ENCODE measurements at places on chromosomes 5 and 9.

- no peak for DNase-seq
These were observed 5.0 kb downstream of the DIRAS2 start for GRCh38 chr9:90637626-90638025.

DNA sequence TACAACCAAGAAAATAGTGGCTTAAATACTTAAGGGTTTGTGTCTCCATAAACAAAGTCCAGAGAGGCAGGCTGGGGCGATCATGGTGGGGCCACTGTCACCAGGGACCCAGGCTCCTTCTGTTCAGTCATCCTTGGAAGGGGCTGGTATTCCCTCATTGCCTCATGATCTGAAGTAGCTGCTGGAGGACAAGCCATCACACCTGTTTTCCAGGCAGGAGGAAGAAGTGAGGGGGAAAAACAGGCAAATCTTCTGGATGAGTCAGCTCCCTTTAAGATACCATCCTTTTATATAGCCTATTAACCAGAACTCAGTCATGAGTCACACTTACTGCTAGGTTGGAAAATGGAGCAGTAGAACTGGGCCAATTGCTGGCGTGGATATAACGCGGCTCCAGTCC is 92.3 kb downstream of the DAP start:
- no peak for DNase-seq

- no peak for DNase-seq
These were observed 6.5 kb upstream of the RAPGEF6 start for GRCh38 chr5:131641494-131641893.

- DNase-seq = no peak
These were observed 33.3 kb upstream of the DAPK1 start for GRCh38 chr9:87464110-87464991.

DNA sequence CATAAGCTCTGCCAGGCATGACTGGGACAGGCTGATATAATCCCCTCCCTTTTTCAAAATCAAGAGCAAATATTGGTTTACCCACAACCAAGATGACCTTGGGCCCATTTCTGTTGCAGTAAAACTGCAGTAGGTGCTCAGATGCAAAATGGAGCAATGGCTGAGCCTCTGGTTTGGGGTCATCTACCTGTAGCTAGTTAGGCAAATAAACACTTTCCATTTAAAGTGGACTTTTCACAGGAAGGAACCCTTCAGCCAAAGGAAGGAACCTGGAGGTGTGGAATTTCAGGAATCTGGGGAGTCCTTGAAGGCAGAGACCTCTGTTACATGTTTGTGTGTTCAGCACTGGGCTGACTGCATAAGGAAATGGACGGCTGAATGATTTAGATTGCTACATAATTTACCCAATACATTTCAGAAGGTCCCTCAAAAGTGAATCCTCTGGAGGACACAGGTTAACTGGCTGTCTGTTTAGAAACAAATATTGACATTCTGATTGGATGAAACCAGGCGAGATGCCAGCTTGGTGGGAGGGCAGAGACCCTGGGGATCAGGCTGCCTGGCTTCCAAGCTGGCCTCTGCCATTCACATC is 170.1 kb upstream of the ZNF618 start:
- no peak for DNase-seq

GRCh38 chr5:60026161-60026560 is 132.6 kb upstream of the PDE4D start:
- DNase-seq = no peak

GRCh38 chr5:169837686-169838085 is 142.6 kb downstream of the INSYN2B start:
- DNase-seq = no peak

DNA sequence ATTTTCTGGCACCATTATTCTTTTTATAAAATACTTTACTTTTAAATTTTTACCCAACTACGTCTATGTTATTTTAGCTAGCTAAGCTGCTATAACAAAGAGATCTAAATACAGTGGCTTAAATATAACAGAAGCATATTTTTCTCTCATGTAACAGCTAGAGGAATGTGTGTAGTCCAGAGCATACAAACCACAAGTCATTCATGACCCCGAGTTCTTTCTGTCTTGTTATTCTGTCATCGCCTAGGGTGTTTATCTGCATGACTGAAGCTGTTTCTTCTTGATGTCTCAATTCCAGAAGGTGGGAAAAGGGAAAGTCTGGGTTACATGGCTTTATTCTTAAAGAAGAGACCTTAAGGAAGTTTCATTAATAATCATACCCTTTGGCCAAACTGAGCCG is 136.9 kb upstream of the RFX3 start:
- no peak for DNase-seq

- no peak for DNase-seq
These were observed 189.6 kb upstream of the SEMA6A start for GRCh38 chr5:116763987-116764866.

DNA sequence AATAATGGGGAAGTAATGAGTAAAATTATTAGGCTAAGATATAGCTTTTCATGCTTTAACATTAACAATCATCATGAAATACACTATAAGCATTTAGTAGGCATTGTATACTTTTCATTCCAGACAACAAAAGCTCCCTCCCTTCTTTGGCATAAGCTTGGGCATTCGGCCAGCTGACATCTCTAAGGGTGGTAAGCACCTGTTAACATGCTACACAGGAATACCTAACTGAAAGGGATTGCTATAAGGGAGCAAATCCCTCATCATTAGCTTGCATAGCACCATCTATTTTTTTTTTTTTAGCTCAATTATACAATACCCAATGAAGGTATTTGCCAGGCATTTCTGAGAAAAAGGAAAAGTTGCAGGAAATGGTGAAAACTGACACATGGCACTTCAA is 16.6 kb downstream of the STRBP start:
- DNase-seq = no peak

DNA sequence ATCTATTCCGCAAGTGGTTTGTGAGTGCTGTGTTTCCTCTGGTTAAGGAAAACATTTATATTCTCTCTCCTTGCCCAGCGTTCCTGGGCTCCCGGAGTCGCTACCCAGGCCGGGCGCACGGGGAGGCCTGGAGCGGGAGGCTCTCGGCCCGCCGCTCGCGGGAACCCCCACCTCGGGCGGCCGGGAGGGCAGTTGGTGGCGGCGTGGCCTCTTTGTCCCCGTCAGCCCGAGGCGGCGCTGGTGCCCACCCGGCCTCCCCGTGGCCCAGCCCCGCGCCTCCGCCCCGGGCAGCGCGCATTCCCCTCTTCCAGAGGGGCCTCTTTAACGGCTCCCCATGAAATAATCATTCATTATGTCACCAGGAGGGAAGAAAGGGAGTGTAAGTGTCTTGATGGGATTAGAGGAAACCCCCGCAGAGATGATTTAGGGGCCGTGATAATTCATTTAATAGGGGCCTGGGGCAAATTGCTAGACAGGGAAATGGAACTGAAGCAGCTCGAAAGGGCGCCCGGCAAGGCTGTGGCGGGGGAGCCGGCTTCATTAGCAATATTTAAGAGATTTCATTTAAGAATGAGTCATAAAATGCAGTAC is 181.9 kb upstream of the TBCA start:
- no peak for DNase-seq

- DNase-seq = peak; percentile 61
These were observed 63.1 kb downstream of the CXXC5 start for GRCh38 chr5:139711067-139711905.

DNA sequence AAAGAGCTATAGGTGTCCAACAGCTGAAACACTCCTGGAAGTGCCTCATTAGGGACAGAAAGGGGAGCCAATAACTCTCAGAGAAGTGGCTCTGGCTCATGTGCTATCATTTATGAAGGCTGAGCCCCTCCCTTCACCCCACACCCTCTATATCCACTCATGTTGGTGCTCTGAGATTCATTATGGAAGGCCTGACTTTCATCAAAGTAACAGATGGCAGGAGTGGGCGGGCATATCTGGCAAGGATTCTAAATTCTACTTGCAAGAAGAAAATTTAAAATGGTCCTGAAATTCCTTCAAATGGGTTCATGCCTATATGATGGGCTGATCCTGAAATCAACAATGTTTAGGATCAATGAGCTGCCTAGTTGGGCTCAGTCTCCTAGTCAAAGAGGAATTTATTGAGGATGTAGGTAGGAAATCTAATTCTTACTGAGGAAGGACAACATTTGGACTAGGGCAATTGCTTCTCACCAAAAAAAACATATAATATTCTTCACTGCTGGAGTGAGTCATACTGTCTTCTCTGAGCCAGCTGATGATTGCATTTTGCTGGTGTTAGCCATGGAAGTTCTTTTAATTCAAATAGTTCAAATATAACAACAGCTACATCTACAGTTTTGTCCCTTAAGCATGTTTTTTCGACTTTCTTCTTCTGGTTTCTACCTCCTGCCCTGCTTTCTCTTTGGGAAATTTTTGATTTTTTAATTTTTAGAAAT is 23.5 kb downstream of the NMRK1 start:
- DNase-seq = no peak

DNA sequence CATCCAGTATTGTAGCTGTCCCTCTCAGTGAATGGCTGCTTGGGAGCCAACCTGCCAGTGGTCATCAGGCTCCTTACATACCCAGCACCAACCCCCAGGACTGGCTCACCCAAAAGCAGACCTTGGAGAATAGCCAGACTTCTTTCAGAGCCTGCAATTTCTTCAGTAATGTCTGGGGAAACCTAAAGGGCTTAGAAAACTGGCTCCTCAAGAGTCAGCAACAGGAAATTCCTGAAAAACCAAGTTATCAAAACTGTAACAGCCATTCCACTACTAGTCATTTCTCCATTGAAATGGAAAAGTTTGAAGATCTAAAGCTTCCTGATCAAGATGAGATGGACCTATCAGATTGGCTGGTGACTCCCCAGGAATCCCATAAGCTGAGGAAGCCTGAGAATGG is 12.3 kb upstream of the STING1 start:
- DNase-seq = no peak

DNA sequence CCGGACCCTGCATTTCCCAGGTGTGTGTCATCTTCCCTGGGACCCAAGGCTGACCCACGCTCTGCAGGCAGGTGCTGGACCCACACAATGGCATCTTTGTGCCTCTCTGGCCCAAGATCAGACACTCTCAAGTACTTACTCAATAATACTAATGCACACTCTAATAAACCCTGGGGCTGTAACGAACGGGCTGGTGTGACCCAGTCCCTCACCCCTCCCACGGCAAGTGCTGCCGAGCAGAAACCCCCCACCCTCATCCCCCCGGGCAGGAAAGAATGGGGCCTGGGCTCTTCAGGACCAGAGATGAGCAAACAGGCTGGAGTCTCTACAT is 1.1 kb upstream of the OBP2B start:
- DNase-seq = no peak

DNA sequence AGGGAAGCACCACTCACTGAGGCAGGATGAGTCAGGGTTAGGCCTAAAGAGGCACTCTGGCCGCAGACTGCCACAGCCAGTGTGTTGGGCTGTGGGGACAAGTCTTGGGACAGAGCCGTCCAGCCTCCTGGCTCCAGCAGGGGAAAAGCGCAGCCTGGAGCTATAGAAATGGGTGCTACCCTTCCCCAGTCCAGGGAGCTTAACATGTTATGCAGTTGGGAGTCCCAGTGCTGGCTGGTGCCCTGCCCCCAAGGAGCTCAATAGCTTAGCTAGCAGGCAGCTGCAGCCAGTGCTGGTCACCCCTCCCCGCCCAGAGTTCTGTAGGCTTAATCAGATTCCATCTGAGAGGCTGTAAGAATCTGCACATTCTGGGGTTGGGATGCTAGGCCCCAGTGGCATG is 399.6 kb upstream of the TUSC1 start:
- no peak for DNase-seq

- no peak for DNase-seq
These were observed 180.0 kb downstream of the PAX5 start for GRCh38 chr9:36854034-36854433.

DNA sequence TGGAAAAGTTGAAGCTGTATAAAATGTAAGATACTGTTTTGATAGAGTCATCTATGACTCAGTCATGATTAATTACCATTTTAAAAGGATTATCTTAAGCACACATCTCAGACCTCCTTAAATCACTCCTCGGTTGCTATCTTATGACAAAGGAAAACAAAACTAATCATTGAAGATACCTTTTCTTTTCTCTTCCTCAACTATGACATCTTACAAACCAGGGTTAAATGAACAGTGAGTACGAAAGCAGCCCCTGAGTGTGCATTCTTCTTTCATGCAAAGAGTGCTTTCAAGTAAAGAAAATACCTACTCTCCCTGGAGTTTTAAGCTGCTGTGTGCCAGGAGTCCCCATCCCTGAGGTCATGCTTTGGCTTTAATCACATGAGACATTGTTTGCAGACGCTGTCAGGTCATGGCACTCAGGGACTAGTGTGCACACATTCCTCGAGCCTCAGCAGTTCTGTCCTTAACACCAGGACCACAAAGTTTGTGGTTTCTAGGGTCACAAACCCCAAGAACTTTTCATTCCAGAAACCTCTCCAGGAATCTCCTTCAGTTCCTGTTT is 86.7 kb upstream of the ICE1 start:
- no peak for DNase-seq

DNA sequence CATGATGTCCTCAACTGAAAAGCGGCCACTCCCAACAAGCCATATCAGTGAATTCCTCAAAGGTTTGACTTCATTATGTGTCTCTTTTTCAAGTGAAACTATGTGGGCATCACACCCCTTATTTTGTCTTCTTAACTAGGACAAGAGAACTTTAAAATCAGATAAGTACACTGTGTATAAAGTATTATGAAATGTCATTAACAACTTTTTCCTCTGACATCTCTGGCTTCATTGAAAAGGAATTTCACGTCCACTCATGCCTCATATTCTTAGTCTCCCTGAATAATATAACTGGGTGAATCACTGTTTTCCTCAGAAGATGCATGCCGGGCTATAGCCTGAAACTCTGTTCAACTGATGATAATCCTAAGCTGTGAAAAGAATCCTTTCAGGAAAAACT is 415.8 kb downstream of the ACTL7B start:
- no peak for DNase-seq

DNA sequence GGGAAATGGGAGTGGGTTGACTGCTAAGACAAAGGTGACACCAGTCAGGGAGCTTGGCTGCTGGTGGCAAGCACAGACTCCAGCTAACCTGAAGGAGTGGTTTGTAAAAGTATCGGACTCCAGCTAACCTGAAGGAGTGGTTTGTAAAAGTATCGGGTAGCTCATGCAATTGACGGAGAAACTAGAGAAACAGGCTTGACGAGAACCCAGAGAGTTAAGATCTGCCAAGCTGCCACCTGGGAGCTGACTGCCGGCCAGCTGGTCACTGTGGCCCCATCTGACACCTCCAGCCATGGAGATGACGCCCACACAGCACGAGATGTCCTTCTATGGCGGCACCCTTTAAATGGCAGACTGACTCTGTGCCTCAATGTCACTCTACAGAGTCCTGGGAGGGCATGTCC is 28.3 kb upstream of the CRB2 start:
- no peak for DNase-seq

Measured in activated CD8-positive, alpha-beta memory T cell treated with anti-CD3 and anti-CD28 coated beads, Interleukin-2, amount 50 U/mL, for 4 hours (primary cell).